Mesothelial cell of epicardium (in vitro differentiated cells): ENCODE measurements at places on chromosomes 5 and 9. TPM values are rescaled to one million over a fixed set of nuclear protein-coding genes. Genes with fewer than 3 reads are reported as not detected.

- peaks cover 36% of the 10 kb centered on the region for H3K36me3 ChIP-seq
- no peak overlapping the region for H3K4me3 ChIP-seq
- H3K4me1 ChIP-seq: no peaks in the 10 kb centered on the region
- no peaks in the 10 kb centered on the region for H3K27me3 ChIP-seq
- DNase-seq: no peak
These were observed 9.0 kb downstream of the GPX3 start for GRCh38 chr5:151029179-151030055.

- no peak overlapping the region for H3K27ac ChIP-seq
- no peaks in the 10 kb centered on the region for H3K27me3 ChIP-seq
- no peak for DNase-seq
- H3K4me3 ChIP-seq: no peak overlapping the region
- peaks cover 48% of the 10 kb centered on the region for H3K4me1 ChIP-seq
These were observed 5.3 kb downstream of the TRIO start for GRCh38 chr5:14148483-14148882.

GRCh38 chr9:131266266-131267229, 9.8 kb downstream of the FAM78A start:
- H3K4me1 ChIP-seq: no peaks in the 10 kb centered on the region
- no peak overlapping the region for H3K27ac ChIP-seq
- H3K36me3 ChIP-seq: no peaks in the 10 kb centered on the region

VCAN gene
- total RNA-seq: 633 to 678 TPM (median 634 TPM) in 3 replicates

DNA sequence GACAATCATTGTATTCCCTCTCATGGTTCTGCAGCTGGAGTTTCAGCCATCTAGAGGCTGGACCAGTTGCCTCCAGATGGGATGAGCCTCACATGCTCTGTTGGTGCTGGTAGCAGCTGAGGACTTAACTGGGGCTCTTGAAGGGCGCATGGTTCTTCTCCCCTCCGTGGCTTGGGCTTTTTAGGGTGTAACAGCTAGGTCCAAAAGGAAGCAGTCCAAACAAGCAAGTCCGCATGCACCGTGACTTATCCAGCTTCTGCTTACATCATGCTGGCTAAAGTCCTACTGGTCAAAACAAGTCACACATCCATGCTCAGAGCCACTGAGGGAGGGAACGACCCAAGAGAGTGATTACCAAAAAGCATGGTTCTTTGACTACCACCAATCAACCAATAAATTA, 31.6 kb upstream of the SH3RF2 start:
- H3K4me3 ChIP-seq: no peak overlapping the region
- H3K4me1 ChIP-seq: no peaks in the 10 kb centered on the region
- no peak overlapping the region for H3K27ac ChIP-seq
- H3K36me3 ChIP-seq: no peaks in the 10 kb centered on the region
- DNase-seq: no peak

DNA sequence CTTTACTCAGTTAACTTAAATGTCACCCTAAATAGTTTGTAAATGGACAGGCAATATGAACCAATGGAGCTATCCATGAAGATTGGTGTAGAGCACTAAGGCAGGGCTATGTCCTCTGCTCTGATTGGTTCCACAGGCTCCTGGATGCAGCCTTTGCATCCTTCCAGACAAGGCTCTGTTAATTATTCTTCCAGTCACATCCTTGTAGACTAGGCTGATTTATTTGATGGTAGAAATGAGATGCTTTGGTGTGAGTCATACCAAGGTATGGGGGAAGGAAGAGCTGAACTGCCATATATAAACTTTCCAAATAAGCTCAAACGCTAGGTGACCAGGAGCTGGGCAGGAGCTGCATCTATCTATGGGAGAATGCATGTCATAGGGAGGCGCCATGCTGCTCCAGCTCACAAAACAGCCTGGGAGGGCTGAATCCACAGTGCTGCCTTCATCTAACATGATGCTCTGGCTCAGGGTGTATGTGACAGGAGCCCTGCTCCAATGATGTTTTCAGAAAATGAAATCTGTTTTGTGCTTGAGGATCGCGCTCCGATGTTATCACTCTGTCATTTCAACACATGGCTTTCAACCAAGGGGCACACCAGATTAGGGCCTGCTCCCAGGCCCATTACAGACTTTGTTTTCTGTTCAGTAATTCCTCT, 818.0 kb upstream of the ZNF608 start:
- no peaks in the 10 kb centered on the region for H3K36me3 ChIP-seq
- no peak for DNase-seq
- H3K27me3 ChIP-seq: no peaks in the 10 kb centered on the region
- no peak overlapping the region for H3K27ac ChIP-seq
- no peak overlapping the region for H3K4me3 ChIP-seq

DNA sequence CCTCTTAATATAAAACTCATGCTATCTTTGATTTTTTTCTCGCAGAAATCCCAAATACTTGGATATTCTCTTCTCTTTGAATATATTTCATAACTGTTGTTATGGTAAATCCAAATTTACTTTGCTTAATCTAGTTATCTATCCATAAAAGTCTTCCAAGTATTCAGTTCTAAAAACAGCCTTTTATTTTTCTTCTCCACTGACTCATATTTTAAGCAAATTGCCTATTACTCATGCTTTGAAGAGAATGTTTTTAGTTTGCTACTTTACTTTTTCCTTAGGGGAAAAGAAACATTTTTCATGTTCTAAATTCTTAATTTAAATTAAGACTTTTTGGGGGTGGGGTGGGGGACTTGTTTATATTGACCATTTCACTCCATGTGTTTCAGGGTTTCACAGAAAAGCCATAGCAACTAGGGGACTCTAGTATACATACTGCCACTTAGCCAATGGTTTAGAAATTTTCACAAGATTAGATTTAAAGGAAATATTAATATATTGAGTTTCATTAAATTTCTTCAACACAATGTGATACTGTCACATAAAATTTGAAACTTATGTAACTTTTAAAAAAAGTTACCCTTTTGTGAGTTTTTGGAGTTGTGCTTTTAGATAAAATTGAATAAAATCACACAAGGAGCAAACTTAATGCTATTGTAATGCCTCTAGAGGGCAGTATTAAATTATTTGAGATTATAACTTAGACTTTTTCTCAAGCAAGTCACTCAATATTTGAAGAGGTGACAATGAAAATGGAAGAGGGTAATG, 545.8 kb upstream of the ARRDC3 start:
- no peak for DNase-seq
- H3K27me3 ChIP-seq: no peaks in the 10 kb centered on the region
- H3K4me3 ChIP-seq: no peak overlapping the region

- no peak overlapping the region for H3K27ac ChIP-seq
- H3K27me3 ChIP-seq: no peaks in the 10 kb centered on the region
- no peak for DNase-seq
- H3K36me3 ChIP-seq: peaks cover 2% of the 10 kb centered on the region
- H3K4me1 ChIP-seq: no peaks in the 10 kb centered on the region
These were observed 19.3 kb upstream of the GRAMD2B start for GRCh38 chr5:126403876-126404275.

- DNase-seq: no peak
- peaks cover 4% of the 10 kb centered on the region for H3K4me1 ChIP-seq
- no peaks in the 10 kb centered on the region for H3K27me3 ChIP-seq
- no peak overlapping the region for H3K27ac ChIP-seq
- no peaks in the 10 kb centered on the region for H3K36me3 ChIP-seq
- H3K4me3 ChIP-seq: no peak overlapping the region
These were observed 120.2 kb upstream of the RASA1 start for GRCh38 chr5:87147441-87147840.

FCHSD1 gene
- 48.6 to 52.0 TPM (median 51.5 TPM) in 3 replicates for total RNA-seq

ANKRD31 gene
- total RNA-seq: 1.1 to 1.4 TPM (median 1.3 TPM) in 3 replicates

GRCh38 chr5:157303667-157304327, 37.9 kb downstream of the CYFIP2 start:
- no peaks in the 10 kb centered on the region for H3K27me3 ChIP-seq
- no peak overlapping the region for H3K27ac ChIP-seq

GRCh38 chr9:27247756-27248155, 49.2 kb downstream of the EQTN start:
- DNase-seq: no peak
- peaks cover 2% of the 10 kb centered on the region for H3K4me1 ChIP-seq
- H3K36me3 ChIP-seq: no peaks in the 10 kb centered on the region
- no peak overlapping the region for H3K4me3 ChIP-seq
- H3K27me3 ChIP-seq: no peaks in the 10 kb centered on the region

EIF4E1B gene
- not detected in 3 replicates for total RNA-seq
